Activated naive CD4-positive, alpha-beta T cell treated with anti-CD3 and anti-CD28 coated beads for 36 hours (primary cell): ENCODE measurements at places on chromosomes 2 and 18. TPM values are rescaled to one million over a fixed set of nuclear protein-coding genes. Genes with fewer than 3 reads are reported as not detected.

Gene FAHD2B
- 28.1 TPM for total RNA-seq

Gene CTNNA2
- not detected for total RNA-seq

Gene GULP1
- not detected for total RNA-seq

Gene MROH2A
- not detected for total RNA-seq

Gene HOXD13
- not detected for total RNA-seq

Gene TOGARAM2
- total RNA-seq: 1.2 TPM

Gene IKZF2
- 1.6 TPM for total RNA-seq

Gene OR6B2
- total RNA-seq: not detected

Gene AQP4
- not detected for total RNA-seq

Gene ERMN
- total RNA-seq: 1.6 TPM

Gene RAB6C
- total RNA-seq: not detected

Gene CNTNAP5
- total RNA-seq: not detected

- DNase-seq: peak; percentile 50
These were observed 7.6 kb upstream of the LPIN1 start for GRCh38 chr2:11738589-11739436.

DNA sequence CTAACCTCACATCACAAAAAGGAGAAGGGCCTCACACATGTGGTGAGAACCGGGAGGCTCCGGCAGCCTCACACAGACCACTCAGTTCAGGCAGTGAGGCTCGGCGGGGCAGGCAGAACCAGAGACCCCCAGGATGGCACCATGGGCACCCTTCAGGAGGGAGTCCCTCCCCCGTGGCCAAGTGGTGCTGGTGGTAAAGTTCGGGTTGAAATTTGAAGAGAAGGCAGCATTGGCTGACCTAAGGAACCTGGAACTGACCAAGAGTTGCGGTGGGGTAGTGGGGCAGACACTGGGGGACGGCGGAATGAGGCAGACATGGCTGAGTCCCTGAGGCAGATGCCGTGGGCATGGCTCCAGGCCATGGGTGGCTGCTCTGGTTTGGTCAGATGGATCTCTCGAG lies 239.3 kb upstream of the MYT1L start:
- DNase-seq: no peak

- peak; percentile 59 for DNase-seq
These were observed 107.4 kb downstream of the CPO start for GRCh38 chr2:207046724-207047123.

DNA sequence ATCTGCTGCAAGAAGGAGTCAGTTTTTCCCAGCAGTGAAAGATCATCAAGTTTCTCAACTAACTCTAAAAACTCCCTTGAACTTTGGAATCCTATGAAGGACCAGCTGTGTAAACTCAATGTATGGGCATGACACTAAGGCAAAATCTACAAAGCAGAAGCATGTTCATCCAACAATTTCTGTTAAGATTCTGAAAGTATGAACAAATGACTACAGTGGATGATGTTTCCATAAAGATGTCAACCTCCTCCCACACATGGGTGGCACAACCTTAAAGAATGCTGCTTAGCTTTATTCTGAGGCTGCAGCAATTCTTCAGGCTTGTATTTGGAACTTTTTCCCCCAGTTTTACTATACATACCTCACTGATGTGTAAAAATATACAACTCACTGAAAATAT lies 47.2 kb downstream of the WDR33 start:
- DNase-seq: no peak

DNA sequence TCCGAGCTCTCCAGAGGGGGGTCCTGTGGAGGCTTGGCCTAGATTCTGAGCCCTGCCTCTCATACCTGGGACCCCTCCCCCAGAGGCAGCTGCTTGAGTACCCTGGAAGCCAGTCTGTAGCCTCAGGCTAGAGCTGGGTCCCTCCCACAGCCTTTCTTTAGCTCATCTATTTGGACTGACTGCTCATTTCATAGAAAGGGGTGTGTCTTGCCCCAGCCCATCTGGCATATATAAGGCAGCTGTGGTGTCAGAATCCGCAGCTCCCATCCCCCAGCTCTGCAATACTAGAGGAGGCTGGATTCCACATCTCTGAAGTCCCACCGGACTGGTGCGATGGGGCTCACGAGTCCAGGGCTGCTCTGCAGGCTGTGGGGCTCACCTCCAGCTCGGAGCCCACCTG lies 26.1 kb downstream of the MPHOSPH10 start:
- no peak for DNase-seq

- peak; percentile 77 for DNase-seq
These were observed at the start of gene GAD1 for GRCh38 chr2:170816504-170817092. TSS of gene GAD1 (plus strand) at chr2:170816887. CDS start at chr2:170818592, 1,705 bp downstream.

DNA sequence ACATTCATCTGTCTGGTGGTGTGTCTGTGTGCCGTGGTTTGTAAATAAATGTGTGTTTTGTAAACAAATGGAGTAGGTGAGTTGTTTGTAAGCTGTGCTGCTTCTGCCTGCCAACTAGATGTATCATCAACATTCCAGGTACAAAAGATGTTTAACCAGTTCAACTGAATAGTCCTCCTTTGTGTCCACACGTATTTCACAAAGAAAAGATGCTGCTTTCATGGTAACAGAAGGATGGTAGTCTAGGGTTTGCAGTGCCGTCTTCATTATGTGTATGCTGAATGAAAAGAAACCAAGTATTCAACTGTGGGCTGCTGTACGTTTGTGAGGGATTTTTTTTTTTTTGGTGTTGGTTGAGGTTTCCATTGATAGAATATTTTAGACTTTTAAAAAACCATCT lies 72.1 kb downstream of the CAMKMT start:
- DNase-seq: no peak

DNA sequence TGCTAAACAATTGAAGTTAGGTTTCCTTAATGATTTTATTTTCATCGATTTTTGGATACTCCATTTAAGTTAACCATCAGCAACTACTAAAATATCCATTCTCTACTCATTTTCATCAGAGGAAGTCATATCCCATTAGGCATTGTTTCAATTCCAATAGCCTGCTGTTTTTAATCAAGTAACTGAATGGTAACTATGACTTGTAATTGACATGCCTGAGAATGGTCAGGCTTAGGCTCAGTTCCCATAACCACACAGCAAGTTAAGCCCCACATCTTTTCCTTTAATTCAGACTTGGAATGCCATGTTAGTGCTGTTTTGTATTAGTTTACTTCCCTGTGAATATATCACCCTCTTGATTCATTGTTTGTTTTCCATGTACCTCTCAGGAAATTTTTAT lies 398.8 kb downstream of the ARHGAP15 start:
- no peak for DNase-seq

DNA sequence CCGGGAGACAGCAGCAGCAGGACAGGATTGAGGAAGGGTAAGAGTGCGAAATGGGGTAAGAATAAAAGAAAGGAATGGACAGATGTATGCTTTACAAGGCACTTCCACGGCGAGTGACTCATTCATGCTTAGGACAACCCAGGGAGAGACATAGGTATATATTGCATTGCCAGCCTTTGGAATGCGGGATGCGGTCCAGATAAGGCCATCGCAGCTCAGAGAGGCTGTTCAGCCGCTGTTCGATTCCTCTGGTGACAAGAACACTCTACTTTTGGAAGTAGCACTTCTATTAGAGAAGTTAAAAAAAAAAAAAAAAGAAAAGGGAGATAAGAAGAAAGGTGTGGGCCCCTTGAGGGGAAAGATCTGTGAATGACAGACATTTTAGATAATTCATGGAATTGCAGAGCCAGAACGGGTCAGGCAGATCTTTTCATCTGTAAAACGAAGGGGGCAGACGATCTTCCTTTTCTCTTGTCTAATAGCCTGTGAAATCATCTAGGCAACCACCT lies 819 bp upstream of the NCOA1 start:
- peak; percentile 22 for DNase-seq

GRCh38 chr18:7770908-7771307 lies 203.8 kb downstream of the PTPRM start:
- DNase-seq: no peak

- no peak for DNase-seq
These were observed 121.6 kb downstream of the MTCL1 start for GRCh38 chr18:8826971-8827370.

DNA sequence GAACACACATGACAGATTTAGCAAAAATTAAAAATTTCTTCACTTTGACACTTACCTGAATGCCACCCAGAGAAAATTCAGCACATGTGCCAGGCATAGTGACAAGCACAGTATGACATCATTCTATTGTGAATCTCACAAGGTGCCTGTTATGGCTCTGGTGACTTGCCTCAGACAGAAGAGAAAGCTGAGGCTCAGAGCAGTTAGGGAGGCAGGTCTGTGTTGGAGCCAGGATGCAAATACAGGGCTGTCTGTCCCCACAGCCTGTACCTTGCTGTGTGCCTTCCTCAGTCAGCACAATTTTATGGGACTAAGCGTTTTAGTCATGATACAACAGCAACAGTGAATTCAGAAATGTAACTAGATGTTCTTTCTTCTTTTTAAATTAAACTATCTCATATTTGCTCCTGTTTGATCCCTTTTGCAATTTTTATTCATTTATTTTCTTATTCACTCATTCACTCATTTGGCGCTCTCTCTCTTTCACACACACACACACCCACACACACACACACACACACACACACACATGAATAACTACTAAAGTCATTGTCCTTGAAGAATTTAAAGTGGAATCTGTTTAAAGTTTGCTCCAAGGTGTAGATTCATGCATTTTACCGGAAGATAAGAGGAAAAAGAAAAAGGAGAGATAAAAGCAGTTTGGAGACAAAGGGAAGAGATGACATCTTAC lies 37.9 kb upstream of the CTAGE1 start:
- DNase-seq: no peak

- no peak for DNase-seq
These were observed 495.6 kb downstream of the NYAP2 start for GRCh38 chr2:225895126-225895525.

GRCh38 chr2:8431446-8432125 lies 250.3 kb upstream of the ID2 start:
- no peak for DNase-seq

DNA sequence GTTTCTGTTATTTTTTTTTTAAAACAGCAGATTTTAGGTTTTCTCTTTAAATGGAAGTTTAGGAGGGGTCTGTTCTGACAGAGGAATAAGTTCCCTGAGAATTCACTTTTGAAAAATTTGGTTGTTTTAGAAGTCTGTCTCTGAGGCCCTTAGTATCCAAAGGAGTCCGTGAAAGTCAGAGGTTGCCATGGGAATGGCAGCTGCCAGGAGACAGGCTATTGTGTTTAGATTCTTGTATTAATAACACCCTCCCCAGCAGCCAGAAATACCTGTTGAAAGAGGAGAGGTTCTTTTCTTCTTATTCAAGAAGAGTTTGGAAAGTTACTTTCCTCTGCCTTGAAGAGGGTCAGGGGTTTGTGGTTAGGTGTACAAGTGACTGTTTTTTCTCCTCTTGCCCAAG lies 29.5 kb downstream of the TNP1 start:
- no peak for DNase-seq

- no peak for DNase-seq
These were observed 515.2 kb downstream of the RNF144A start for GRCh38 chr2:7432436-7432835.

- DNase-seq: no peak
These were observed 34.9 kb upstream of the HPCAL1 start for GRCh38 chr2:10267551-10268465.

DNA sequence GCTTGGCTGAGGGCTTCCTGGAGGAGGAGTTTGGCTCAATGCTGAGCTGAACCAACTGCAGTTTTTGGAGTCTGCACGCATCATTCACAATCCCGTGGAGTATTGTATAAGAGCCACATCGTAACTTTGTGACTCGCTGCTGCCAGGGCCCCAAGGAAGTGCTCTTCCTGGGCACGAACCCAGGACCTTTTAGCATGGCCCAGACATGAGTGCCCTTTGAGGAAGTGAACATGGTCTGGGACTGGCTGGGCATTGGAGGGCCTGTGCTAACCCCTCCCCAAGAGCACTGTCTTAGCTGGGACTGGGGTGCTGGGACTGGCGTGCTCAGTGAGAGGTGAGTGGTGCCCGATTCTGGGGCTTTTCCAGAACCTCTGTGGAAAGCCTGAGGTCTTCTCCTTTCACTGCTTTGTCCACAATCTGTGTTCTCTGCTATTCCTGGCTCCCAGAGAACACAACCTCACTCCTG lies 88.6 kb downstream of the LIPG start:
- no peak for DNase-seq

DNA sequence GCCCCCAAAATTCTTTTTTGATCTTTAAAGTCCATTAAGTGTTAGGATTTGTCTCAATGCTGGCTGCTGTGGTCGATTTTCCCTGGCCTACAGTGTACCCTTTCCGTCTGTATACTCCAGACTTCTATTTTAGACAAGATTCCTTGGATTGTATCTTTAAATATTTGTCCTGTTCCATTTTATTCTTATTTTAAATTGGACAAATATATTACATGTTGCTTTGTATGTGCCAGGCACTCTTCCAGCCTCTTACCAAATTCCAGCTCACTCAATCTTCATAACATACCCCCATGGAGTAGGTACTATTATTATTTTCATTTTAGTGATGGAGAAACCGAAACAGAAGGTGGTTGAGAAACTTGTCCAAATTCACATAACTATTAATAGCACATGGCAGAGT lies 58.1 kb downstream of the VWA3B start:
- no peak for DNase-seq

DNA sequence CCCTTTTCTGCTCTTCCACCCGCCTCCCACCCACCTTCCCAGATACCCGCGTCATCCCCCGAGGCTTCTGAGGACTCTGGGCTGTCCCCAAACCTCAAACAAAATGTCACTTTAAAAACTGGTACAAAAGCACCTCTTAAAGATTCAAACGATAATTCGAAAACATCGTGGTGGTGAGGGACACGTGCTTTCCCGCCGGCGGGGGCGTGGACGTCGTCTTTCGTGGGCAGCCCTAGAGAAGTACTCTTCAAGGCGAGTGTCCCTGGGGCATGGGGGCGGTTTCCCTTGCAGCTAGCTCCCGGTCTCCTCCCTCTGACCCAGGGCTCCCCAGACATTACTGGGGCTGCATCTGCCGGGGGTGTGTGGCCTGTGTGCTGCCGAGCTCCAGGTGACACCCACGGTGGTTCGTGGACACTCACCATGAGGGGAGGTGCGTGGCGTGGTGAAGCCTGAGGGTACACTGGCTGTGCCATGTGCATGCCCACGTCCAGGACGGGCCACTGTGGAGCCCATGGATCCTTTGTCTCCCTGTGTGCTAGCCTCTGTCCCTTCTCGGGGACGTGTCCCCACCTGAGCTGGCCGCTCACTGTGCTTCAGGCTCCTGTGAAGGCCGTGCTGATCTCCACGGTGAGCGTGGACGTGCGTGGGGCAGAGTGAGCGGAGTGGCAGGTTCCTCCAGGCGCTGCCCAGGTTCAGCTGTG lies 117.8 kb downstream of the NFATC1 start:
- DNase-seq: peak; percentile 3
